ENCODE measurements at places on chromosomes 16 and 17.

GRCh38 chr17:48037036-48037837 lies at the start of gene COPZ2:
COPZ2 (minus strand) TSS chr17:48037797; CDS start chr17:48037777, 20 bp downstream.
- DNase-seq: peak; percentile 68

- no peak for DNase-seq
Measured at GRCh38 chr17:82956726-82957468, 117.1 kb upstream of the ZNF750 start.

DNA sequence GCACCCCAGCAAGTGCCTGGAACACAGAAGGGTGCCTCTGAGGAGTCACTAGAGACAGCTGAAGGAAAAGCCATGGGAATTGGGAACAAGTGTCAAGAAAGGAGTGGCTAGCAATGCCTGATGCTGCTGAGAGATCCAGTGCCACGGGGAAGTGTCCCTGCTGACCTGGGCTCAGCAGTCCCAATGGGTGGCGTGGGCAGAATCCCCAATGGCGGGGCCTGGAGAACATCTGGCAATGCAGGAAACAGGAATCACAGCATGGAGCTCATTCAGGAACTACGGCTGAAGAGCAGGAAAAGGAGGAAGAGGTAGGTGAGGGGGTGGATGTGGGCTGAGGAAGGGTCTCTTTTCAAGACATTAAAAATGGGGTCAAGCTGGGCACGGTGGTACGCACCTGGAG lies 30.1 kb downstream of the UBE2O start:
- DNase-seq: no peak

DNA sequence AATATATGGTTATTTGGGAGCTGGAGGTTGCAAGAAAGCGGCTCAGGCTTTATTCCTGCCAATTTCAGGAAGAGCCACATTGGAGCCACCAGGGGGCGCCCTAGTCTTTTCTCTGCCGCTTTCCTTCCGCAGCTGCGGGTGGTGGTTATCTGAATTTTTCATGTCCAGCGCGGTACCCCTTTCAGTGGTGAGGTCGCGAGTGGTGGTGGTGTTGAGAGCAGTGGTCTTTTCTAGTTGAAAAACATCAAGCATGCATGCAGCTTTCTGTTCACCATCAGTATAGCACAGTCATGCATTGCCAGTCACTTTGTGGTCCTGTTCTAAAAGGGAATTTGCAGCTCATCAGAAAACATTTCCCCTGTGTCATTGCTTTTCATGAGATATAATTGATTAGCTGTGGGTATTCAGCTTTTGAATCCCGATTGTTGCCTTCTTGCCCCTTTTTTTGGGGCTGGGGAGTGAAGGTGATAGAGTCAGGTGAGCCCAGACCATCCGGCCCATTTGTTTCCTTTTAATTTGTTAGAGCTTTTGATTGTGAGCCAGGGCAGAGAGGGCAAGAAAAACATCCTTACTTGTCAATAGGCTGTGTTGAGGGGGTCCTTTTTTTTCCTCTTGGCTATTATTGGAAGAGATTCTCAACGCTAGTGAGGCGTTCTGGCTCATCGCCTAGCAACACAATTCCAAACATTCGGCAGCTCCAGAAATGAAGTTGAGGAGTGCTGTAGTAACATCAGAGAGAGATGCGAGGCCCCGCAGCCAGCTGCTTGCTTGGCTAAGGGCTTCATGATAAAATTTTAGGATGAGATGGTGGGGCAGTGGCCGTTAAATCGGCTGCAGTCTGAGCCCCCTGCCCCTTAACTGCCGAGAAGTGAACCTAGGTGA lies 119.0 kb downstream of the SNX29 start:
- peak; percentile 82 for DNase-seq

DNA sequence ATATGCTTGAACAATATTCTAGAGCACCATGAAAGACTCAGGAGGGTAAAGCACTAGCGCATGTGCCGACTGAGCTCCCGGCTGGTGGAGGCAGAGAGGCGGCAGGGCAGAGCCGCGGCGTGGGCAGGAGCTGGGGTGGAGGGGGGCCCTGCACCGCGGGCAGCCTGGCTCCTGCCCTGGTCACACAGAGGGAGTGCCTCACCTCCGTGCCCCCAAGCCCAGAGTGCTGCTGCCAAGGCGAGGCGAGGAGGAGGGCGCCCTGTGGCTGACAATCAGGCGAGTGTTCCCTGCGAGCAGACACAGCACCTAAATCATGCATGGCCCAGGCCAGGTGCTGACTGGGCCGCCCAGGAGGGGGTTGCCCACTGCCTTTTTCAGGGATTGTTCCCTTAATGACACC lies 105.8 kb upstream of the TNRC6C start:
- no peak for DNase-seq

DNA sequence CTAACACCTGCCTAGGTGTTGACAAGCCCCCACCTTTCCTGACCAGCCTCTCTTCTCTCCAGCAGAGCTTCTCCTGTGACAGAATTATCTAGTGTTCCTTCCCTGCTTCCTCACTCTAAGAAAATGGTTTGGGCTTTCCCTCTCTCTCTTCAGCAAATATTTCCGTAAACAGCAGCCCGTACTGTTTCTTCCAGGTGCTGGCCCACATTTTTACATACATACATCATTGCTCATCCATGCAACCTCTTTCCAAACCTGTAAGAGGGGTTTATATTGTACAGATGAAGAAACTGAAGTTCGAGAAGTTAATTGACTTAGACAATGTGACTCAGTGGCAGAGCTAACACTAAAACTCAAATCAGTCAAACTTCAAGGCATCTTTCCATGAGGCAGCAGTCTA lies 569 bp upstream of the TEKT3 start:
- DNase-seq: no peak

GRCh38 chr16:4053301-4053845 lies 62.9 kb downstream of the ADCY9 start:
- DNase-seq: peak; percentile 61

- DNase-seq: no peak
Measured at GRCh38 chr17:80116276-80116920, 15.0 kb downstream of the GAA start.

GRCh38 chr17:15121426-15121825 lies 143.7 kb downstream of the PMP22 start:
- no peak for DNase-seq

GRCh38 chr16:70160388-70160787 lies 13.2 kb upstream of the CLEC18C start:
- no peak for DNase-seq

GRCh38 chr17:71224824-71225575 lies 895.8 kb upstream of the SOX9 start:
- DNase-seq: peak; percentile 58

GRCh38 chr16:67006930-67007658 lies 18.7 kb downstream of the CES4A start:
- no peak for DNase-seq

GRCh38 chr16:81318711-81319110 lies 3.9 kb downstream of the GAN start:
- DNase-seq: no peak

DNA sequence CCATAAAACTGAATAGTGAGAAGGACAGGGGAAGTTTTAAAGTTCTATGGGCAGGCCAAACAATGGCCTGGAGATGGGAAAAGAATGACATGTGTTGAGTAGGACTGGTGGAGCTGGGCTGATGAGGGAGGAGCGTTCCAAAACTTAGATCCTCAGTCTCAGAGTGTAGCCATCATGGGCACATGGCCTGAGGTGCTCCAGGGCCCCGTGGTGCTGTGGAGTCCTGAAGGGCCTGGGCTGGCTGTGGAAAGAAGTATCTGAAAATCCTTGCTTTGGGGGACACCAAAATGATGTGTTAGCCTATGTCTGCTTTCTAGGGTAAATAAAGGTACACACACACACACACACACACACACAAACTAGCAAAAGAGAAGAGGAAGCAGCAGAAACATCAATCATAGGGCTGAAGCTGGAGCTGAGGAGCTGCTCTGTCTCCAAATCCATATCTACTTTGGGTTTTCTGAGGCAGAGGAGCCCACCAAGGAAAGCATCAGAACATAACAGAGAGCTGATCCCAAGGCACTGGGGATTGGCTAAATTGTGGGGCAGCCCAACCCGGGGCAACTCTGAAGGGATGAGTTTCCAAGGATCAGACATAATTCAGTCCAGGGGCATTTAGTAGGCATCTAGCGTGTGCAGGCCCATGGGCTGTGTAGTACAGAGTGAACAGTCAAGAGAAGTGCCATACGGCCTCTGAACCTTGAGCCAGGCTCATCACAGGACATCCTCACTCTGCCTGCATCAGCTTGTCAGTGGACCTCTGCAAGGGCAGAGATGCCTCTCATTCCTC lies 85.2 kb downstream of the C16orf78 start:
- DNase-seq: no peak

DNA sequence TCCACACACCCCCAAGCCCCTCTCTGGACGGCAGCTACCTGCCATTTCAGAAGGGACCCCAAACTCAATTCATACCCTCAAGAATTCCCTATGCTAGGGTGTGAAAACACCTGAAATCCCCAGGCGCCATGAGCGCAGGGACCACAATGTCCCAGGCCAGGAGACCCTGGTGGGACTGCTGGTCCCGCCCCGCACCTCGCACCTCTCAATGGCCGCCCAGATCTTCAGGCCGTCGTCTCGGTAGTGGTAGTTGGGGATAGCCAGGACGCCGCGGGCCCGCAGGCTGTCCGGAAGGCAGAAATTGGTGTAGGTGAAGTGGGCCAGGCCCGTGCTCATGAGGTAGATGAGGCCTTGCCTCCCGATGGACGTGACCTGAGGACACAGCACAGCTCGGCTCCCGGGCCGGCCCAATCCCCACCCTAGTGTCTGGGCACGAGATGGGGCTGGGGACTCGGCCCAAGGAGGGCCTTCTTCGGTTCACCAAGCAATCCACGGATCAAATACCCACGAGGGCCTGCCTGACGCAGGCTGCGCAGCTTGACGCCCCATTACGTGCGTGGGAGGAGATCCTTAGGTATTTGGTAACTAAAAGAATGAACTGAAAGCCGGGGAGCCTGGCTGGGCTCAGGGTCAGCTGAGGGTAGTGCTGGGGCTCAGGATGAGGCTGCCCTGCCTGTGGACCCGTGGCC lies 9.2 kb downstream of the ALOXE3 start:
- no peak for DNase-seq

Data from astrocyte of the hippocampus (primary cell).